ENCODE measurements at places on chromosomes 16 and 17.
A peak's percentile ranks its signal among the peaks of the same experiment; 100 is the strongest.

DNA sequence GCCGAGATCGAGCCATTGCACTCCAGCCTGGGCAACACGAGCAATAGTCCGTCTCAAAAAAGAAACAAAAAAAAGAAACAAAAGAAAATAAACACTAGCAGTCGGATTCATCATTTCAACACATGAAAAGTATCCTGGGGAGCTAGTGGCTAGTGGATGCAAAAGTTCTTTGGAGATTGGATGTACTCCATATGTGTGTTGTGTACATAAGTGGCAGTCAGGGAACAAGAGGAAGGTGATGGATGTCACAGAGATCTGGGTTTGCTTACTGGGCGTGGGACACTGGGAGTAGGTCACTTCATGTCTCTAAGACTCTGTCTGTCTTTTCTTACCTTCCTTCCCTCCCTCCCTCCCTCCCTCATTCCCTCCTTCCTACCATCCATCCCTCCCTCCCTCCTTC lies 35.4 kb downstream of the MRC2 start:
- no peak for DNase-seq

GRCh38 chr17:68777243-68777855 lies 176.2 kb upstream of the FAM20A start:
- no peak for DNase-seq

GRCh38 chr16:10558746-10559641 lies 21.4 kb downstream of the EMP2 start:
- DNase-seq: no peak

GRCh38 chr17:5209396-5209795 lies 17.7 kb upstream of the ZNF594 start:
- DNase-seq: no peak

DNA sequence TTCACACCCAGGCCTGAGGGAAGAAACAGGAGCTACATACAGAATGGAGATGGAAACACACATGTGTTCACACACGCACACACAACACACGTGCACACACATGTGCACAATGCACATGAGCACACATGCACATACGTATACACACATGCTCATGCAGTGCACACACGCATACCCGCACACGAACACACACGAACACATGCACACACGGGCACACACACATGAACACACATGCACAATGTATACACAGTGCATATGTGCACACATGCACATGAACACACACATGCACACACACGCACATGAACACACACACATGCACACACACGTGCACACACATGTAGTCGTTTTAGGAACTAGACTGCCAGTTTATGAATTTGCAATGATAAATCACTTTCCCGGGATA lies 49.3 kb upstream of the CDR2 start:
- DNase-seq: no peak

- no peak for DNase-seq
These were observed 654 bp downstream of the DLX3 start for GRCh38 chr17:49994085-49995054.

DNA sequence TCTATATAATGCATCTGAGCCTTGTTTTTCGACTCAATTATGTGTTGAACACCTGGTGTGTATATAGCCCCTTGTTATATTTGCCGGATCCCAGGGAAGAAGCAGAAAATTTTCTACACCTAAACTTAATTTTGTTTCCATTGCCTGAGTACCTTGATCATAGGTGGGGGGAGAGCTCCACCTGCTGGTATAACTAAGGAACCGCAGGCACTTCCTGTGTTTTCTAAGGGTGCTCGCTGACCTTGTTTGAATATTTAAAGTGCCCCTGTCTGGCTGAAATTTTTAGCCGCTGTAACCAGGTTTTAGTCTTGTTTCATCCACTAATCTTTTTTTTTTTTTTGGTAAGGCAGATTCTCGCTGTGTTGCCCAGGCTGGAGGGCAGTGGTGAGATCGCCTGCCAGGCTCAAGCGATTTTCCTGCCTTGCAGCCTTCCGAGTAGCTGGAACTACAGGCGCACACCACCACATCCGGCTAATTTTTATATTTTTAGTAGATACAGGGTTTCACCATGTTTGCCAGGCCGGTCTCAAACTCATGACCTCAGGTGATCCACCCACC lies 6.5 kb upstream of the NUBP1 start:
- peak; percentile 44 for DNase-seq

DNA sequence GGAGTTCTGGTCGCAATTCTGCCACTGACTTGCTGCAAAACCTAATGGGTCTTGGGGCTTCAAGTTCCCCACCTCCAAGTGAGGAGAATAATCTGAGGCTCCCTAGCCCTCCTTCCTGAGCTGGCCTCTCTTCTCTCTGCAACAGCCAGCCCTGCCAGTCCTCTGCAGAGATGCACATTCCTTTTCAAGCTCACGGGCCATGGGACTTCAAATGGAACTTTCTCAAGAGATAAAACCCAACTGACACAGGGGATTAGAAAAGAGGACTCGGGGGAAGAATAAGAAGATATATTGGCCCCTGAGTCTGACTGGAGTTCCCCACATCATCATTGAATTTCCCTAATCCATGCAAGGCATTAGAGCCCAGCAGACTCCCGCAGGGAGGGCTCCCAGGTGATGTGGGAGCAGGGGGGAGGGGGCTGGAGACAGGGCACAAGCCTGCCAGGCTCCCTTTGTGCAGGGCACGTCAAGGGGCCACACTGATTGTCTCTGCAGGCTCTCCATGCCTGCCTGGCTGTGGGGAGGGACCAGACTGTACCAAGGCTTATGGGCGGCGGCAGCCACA lies 131.0 kb downstream of the CCDC144A start:
- no peak for DNase-seq

- DNase-seq: no peak
These were observed 2.1 kb upstream of the DNASE1L2 start for GRCh38 chr16:2233872-2234812.

DNA sequence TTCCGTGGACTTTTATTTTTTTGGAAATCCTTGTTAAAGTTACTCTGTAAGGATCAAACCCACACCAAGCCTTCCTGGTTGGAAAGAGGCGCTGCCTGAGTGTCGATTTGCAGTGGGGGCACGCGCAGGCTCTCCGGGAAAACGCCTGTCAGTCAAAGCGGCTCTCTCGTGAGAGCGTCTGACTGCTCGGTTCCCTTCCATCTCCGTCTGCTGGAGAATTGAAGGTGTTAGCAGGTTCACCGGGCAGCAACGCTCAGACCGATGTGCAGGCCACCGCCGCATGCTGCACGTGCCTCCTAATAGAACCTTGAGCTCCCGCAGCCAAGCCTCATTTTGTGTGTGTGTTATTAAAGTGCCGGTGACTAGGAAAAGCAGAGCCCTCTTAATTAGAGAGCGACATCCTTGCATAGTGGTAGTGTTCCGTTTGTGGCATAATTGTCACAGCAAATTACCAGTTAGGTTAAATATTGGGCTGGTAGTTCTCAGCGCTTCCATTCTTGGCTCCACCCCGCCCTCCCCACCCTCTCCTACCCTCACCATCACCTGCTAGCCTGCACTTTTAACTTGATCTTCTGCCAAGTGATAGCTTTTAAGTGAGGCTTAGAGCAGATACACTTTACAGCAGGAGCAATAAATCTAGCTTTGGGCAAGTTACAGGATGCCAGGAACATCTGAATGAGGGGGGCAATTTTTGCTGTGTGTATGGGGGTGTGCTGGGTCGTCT lies 75.5 kb downstream of the RPA1 start:
- no peak for DNase-seq
